ENCODE measurements at places on chromosomes 12 and 14.
A peak's percentile ranks its signal among the peaks of the same experiment; 100 is the strongest.

- DNase-seq: no peak
These were observed 3.0 kb upstream of the SNW1 start for GRCh38 chr14:77763978-77764377.

GRCh38 chr14:75044752-75045151, 6.5 kb downstream of the MLH3 start:
- DNase-seq: no peak

GRCh38 chr12:99009654-99010296, 364.7 kb downstream of the APAF1 start:
- no peak for DNase-seq

- DNase-seq: no peak
These were observed at the start of gene FGF6 for GRCh38 chr12:4445156-4446101. TSS of gene FGF6 (minus strand) at chr12:4445815. CDS start at chr12:4445570, 245 bp downstream.

- no peak for DNase-seq
These were observed 34.4 kb upstream of the EGLN3 start for GRCh38 chr14:33985242-33985641.

- no peak for DNase-seq
These were observed 74.6 kb downstream of the GLRX5 start for GRCh38 chr14:95609398-95609990.

DNA sequence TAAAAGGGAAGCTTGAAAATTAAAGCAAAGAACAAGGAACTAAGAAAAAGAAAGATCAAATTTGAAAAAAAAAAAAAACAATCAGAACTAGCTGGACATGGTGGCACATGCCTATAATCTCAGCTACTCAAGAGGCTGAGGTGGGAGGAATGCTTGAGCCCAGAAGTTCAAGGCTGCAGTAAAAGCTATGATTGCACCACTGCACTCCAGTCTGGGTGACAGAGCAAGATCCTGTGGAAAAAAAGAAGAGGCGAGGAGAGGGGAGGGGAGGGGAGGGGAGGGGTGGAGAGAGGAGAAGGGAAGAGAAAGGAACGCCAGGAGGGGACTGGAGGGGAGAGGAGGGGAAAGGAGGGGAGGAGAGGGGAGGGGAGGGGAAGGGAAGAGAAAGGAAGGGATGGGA, 43.0 kb downstream of the EEA1 start:
- no peak for DNase-seq

DNA sequence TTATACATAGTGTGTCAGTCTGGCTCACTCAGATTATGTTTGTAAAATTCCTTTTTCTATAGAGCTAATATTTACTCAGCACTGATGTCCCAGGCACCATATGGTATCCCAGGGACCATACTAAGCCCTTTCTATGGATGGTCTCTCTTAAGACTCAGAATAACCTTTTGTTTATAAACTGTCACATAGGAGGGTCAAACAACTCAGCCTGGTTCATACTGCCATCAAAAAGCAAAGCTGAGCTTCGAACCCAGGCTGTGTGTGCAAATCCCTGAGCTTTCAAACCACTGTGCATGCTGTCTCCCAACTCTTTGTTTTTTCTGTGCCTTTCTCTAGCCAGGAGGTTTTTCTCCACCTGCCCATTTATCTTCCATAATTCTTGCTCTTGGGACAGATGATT, 135.6 kb upstream of the ARHGAP5 start:
- no peak for DNase-seq

DNA sequence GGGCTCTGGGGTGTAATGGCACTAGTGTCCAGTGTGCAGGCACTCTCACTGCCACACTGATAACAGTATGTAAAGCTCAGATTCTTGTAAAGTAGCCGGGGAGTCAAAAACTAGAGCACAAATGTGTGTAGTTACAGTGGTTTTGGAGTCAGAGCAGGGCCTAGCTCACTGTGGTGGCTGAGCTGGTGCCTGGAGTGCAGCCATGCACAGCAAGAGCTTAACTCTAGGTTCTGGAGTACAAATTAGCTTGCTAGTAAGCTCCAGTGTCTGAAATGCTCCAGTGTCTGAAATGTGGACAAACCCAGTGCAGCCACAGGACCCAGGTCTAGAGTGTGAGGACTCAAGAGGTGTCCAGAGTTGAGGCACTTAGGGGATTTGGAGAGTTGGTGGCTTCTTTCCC, 149.2 kb downstream of the MSRB3 start:
- DNase-seq: no peak

- DNase-seq: no peak
These were observed 134.4 kb upstream of the OR4E1 start for GRCh38 chr14:21807975-21808374.

DNA sequence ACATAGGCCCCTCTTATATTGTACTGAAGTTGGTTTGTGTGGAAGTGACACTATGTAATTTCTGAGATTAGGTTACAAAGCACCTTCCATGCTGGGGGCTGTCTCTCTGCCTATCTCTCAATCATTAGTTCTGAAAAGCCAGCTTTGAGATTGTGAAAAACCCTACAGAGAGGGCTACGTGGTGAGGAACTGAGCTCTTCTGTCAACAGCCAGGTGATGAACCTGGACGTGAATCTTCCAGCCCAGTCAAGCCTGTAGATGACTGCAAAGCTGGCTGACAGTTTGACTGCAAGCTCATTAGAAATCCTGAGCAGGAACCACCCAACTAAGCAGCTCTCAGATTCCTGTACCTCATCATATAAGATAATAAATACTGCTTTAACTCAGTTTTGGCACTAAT, 36.3 kb upstream of the BBS10 start:
- no peak for DNase-seq

- DNase-seq: peak; percentile 70
These were observed 1.3 kb downstream of the TRIM9 start for GRCh38 chr14:51093371-51094281.

DNA sequence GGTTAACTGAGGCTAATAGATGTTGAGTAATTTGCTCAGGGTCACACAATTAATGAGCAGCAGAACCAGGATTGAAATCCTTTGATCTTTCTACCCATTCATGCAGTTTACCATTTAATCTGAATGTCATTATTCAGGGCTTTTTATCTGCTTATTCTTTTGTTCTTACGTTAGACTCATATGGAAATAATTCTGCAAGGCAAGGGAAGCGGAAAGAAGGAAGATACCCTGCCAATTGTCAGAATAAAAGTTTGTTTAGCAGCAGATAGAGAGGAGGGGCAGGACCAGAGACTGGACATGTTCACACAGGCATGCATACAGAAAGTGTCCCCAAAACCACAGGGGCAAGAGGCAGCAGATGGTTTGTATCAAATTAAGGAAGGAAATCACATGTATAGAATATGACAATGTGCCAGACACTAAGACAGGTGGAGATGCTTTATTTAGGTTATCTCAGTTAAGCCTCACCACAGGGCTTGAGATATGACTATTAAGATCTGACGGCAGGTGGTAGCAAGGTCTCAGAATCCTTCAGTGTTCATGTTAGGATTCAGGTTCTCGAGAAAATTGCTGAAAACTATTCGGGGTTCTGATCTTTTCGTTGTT, 29.8 kb downstream of the BRMS1L start:
- DNase-seq: no peak

DNA sequence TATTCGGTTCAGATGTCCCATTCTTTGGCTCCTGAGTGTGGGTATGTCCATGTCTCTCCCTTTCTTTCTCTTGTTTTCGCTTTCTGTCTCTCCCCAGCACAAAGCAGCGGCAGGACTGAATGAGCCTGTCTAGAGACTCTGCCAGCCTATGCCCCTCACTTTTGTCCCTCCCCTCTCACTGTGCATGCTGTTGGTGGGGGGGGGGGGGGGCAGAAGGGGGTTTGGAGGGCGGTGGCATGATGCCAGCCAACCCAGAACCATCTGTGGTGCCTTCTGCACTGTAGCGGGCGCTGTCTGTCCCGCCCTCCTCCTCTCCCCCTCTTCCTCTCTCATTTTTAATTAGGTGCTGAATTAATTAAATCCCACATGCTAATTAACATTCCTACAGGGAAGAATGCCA, 17.7 kb downstream of the NGDN start:
- no peak for DNase-seq

Measured in mucosa of descending colon (tissue), 3 donors.